ENCODE measurements at places on chromosomes 11 and 22.

- DNase-seq = no peak
These were observed 15.4 kb downstream of the ARFGAP2 start for GRCh38 chr11:47161134-47161854.

DNA sequence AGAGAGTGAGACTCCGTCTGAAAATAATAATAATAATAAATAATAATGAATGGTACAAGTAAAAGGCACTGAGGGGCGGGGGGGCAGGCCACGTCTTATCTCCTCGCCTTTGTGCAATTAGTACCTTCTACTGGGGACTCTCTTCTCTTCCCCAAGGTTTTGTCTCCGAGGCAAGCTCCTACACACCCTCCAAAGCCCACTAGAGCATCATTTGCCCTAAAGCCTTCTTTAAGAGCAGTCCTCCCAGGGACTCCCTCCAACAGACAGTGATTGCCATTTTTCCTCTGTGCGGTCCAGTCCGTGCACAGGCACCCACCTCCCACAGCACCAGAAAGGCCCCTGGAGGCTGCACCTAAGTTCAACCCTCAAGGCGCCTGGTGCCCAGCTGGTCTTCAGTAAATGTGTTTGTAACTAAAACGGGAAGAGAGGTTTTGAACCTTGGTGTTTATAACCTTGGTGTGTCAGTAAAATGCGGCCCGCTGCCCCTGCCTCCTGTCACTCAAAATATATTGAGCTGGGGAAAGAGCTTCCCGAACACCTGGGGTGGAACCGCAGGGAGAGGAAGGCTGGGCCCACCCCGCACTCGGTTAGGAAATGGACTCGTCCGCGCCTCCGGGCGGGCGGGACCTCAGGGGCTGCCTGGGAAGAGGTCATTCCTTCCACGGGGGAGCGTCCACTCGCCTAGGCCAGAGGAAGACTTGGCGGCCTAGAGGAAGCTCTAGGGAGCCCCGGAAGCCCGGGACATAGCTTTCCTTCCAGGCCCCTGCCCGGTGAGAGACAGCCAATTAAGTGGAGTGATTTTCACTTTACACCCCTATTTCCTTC lies 4.7 kb upstream of the KDELR3 start:
- no peak for DNase-seq

DNA sequence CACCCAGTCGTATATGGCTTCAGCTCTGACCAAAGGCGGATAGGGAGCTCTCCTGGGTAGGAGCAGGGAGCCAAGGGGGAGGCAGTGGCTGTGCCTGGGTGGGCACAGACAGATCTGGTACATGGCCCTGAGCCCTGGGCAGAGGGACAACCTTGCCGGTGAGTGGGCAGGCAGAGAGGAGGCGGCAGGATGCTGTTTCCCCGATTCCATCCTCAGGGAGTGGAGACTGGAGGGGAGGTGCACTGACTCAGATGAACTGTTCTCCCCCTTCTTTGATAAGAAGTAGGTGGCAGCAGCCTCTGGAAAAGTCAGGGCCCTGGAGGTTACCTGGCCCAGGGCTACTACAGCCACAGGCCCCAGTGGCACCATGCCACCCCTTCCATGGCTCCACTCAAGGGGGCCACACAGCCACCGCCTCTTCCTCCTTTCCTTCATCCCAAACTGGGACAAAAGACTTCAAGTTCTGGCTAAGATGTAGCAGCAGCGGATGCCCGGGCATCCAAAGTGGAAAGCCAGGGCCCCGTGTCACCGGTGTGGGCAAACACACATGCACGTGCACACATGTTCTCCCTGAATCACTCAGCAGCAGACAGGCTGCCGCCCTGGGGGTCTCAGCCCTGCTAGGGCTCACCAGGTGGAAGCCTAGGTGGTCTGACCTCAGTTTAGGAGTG lies 13.4 kb downstream of the CXCR5 start:
- DNase-seq = no peak

- no peak for DNase-seq
These were observed 163.3 kb downstream of the CEP164 start for GRCh38 chr11:117490911-117491310.

- no peak for DNase-seq
These were observed 29.9 kb downstream of the SYN3 start for GRCh38 chr22:33028234-33028633.

DNA sequence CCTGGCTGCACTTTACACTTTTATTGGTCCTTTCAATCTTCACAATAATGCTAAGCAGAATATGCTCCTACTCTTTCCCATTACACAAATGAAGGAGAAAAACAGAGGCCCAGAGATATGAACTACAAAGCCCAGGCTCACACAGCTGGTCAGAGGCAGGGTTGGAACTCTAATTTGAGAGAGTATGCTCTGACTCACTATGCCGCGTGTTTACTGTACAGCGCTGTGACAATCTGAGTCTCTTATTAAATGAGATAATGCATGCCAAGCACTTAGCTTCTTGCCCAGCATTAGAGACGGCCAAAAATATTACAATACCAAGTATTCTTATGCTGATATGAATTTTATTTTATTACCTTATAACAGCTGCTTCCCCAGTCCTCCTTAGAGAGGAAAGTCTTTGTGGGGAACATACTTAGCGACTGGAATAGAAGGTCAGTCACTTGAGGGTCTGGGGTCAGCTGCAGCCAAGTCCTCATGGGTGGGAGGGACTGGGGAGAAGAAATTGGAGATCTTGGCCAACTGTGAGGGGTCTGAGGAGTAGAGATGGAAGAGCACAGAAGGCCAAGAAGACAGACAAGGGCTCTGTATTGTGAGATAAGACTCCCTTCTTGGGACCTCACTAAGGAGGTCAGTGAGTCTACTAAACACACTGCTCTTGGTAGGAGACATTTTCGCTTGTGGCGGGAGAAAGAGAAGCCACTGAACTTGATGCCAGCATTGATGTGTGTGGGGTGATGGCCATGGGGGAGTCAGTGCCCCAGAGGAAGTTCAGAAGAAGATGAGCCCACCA lies 150.8 kb upstream of the TIMP3 start:
- no peak for DNase-seq

GRCh38 chr22:20783844-20784723 lies 10.2 kb downstream of the SERPIND1 start:
- no peak for DNase-seq

- no peak for DNase-seq
These were observed 2.9 kb upstream of the BID start for GRCh38 chr22:17777005-17777716.

DNA sequence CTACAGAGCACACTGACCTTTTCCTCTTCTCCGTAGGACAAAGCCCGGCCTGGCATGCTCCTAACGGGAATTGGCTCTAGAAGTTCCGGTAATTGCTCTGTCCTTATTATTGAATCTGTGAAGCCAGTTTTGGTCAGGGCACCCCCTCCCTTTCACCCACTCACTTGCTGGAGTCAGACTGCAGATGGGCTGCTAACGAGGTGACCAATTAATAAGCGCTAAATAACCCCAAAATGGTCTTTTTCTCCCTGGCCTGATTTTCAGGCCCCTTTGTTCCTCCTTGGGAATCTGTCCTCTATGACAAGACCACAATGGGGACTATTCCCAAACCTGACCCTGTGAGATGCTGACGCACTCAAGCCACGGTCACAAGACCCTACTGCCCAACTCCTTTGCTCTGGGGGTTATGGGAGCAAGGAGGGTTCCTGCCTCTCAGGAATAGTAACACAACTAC lies 610.0 kb upstream of the CADM1 start:
- no peak for DNase-seq

- DNase-seq = no peak
These were observed 100.7 kb downstream of the NAV2 start for GRCh38 chr11:19813158-19813879.

DNA sequence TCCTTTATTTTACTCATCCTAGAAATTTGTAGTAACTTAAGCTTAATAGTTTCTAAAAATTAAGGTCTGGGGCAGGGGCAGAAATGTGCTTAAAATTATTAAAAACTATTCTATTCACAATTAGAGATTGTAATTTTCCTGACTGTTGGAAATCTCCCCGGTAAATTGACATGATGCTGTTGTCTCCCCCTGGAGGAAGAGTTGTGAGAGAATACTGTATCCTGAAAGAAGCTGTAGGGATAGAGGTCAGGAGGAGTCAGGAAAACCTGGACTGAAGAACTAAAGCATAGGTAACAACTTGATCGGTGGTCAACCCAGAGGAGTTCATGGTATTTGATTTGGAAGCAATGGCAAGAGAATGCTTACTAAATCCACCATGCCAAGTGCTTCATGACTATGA lies 16.2 kb upstream of the ESAM start:
- DNase-seq = no peak

GRCh38 chr11:32527261-32528175 lies 56.1 kb upstream of the EIF3M start:
- no peak for DNase-seq

DNA sequence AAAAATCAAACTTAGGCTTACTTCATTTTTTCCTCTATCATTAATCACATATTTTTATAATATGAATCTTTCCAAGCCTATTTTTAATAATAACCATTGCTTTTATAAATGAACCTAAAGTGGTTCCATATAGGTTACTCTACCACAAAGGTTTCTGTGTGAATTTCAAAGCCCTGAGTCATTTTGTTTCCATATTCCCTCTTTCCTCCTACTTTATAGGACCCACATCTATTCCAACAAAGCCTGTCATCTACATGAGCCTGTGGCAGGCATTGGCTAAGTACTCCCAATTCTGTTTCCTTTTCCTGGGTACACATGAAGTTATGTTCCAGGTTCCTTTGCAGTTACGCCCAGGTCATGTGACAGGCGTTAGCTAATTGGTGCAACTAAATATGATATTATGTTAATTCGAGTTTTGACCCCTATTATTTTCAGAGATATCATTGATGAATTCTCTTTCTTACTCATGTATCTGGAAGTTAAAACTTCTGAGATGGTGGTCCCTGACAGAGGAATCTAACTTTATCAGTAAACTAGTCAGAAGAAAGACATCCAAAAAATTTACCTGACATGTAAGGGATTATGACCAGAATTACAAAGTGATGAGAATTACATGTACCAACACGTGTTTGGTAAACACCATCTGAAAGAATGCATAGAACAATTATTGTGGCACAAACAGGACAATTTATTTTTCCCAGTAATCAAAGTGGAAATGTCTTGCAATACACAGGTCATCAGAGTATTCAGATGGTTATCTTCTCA lies 1264.0 kb upstream of the CNTN5 start:
- no peak for DNase-seq

DNA sequence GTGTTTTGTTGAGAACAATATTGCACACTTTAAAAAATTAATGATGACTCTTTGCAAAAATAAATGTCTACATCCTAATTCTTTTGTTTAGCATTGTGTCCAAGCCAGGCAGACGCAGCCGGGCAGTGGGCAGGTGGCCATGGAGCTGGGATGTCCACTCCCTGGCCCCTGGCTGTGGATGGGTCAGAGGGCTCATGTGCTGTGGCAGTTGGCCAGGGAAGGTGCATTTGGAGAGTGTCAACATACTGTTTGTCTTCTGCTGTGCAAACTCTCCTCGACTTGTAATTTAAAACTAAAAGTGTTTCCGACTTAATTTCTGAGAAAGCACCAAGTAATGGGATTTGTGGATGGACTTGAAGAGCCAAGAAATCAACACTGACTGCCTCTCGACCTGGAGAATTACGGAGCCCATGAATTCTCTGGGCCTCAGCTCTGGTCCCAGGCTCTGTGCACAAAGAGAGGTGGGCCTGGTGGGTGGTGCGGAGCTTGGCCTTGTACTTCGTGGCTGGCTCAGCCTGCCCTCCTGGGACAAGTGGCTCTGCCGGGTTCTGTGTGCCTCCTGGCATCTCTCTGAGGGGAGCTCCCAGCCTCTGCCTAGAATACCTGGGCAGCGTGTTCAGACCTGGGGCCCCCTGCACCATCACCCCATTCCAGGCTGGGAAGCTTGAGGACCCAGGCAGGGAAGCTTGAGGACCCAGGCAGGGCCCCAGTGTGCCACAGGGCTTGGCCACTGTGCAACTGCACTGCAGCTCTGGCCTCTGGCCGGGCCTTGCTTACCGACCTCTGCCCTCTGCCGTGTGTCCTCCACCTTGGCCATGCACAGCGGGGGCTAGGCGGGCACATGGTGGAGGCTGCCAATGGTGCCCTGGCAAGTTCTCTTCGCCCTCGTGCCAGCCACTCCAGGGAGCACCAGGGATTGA lies 46.4 kb downstream of the RTN4R start:
- DNase-seq = no peak

DNA sequence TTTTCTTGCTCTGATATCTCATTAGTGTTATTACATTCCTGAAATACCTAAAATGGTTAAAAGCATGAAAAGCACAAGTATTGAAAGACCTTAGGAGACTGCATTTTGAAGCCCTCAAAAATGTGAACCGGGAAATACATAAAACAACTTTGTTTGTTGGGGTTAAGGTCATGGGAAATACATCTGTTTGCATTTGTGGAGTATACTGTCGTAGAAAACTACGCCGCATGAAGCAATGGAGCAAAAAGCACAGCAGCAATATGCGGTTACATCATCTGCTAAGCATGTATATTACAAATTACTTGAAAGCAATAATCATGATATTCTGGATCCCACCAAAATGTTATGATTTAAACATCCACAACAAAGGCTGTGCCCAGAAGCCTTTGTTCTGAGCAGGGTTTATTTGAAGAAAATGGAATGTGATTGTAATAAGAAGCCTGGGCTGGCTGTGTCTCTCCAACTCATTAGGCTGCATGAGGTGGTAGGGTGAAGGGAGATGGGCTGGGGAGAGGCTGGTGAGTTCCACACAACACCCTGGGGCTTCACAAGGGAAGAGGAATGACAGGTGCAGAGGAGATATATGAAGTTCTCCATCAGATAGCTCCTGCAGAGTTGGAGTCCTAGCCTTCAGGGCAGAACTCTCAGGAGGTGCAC lies 64.7 kb upstream of the LIN7C start:
- DNase-seq = no peak

- no peak for DNase-seq
These were observed 6.9 kb upstream of the NEAT1 start for GRCh38 chr11:65415499-65416340.

DNA sequence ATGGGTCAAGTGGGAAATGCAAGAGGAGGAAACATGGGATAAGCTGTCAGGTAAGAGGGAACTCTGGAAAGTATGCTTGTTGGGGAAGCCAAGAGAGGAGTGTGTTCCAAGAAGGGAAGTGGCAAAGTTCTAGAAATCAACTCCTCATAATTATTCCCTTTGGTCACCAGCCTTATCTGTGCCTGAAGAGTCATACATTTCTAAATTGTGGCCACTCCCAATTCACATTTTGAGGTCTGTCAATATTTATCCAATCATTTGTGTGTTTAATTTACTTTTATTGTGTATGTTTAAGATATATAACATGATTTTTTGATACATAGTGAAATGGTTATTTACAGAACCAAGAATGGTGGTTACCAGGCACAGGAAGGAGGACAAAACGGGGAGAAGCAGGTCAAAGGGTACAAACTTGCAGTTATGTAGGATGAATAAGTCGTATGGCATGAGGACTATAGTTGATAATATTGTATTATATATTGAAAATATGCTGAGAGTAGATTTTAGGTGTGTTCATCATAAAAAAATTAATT lies 131.7 kb downstream of the GRIA4 start:
- DNase-seq = no peak

GRCh38 chr22:46476547-46476941 lies 60.9 kb downstream of the CELSR1 start:
- DNase-seq = no peak

GRCh38 chr22:44736581-44737405 lies 15.6 kb upstream of the ARHGAP8 start:
- no peak for DNase-seq

All from NCI-H1417 treated with DMSO at 0.1 percent for 48 hours (cell line).